ENCODE measurements at places on chromosomes 2 and 18.

- no peak for DNase-seq
Observed at GRCh38 chr2:231348173-231348572, 47.3 kb upstream of the B3GNT7 start.

GRCh38 chr2:59033661-59034060, 792.5 kb upstream of the FANCL start:
- no peak for DNase-seq

DNA sequence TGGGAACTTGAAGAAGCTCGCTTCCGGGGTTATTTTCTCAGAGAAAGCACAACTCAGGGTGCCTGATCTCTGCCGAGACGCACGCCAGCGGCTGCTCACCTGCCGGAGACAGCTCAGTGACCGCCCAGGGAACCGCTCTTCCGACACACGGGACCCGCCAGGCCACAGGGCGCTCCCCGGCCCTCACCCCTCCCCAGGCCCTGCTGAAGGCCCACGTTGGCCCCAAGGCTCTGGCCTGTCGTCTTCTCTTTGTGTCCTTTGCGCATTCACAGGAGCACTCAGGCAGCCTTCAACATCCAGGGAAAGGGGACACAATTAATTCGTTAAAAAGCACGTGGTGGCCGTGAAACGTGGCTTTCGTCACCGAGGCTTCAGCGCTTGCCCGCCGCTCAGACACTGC, 276.3 kb upstream of the SALL3 start:
- no peak for DNase-seq

DNA sequence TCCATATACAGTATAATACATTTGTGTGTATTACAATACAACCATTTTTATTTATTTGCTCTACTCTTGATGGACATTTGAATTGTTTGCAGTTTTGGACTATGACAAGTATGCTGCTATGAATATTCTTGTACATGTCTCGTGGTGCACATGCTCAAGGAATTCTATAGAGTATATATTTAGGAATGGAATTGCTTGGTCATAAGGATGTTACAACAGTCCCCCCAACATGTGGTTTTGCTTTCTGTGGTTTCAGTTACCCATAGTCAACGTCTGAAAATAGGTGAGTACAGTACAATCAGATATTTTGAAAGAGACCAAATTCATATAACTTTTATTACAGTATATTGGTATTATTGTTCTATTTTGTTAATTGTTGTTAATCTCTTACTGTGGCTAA, 24.1 kb upstream of the PLEKHM3 start:
- no peak for DNase-seq

GRCh38 chr2:78973630-78974029, 51.9 kb upstream of the REG3G start:
- no peak for DNase-seq

DNA sequence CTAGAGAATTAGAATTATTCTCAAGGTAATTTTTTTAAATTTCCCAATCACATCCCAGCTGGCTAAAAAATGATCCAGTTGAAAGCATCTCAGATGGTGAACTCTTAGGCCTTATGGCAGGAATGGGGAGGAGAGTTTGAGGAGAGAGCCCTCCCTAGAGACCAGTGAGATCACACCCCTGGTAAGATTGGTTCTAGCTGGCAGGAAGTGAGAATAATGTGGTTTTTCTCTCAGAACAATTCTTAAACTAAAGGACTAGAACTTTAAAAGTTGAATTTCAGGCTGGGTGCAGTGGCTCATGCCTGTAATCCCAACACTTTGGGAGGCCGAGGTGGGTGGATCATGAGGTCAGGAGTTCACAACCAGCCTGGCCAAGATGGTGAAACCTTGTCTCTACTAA, 120.2 kb downstream of the MYO3B start:
- no peak for DNase-seq

- no peak for DNase-seq
Observed at GRCh38 chr18:47323158-47323557, 71.7 kb upstream of the SKOR2 start.

- DNase-seq = no peak
Observed at GRCh38 chr2:130289780-130290179, 52.9 kb upstream of the IMP4 start.

DNA sequence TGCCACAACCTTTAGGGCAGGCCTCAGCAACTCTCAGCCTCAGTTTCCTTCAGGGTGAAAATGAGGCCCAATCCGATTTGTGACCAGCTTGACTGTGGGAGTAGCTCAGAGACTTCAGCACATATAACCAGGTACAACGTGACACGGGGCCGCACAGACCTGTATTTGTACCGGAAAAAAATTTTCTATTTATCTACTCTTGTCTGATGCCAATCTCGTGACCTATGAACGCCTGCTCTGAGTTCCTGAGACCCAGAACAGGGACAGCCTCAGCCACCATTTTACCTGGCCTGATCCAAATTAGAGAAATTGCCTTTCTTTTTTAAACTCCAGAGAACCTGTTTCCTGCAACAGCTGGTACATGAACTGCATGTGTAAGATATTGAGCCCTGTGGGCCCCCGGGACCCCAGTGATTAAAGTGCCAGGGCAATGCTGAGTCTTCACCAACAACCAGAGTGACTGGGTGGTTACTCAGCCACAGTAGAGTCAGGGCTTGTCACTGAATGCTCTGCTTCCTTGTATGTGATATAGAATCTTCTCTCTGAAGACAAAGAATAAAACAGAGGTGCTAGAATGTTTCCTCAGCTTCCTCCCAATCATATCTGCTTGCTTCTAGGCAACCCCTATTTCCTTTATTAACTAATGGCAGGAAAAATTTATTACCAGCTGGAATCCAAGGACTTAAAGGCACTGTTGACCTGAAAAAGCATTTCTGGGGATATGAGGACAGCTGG, 47.8 kb upstream of the FZD7 start:
- no peak for DNase-seq

GRCh38 chr2:180652794-180653193, 327.6 kb upstream of the UBE2E3 start:
- DNase-seq = no peak

GRCh38 chr2:233051241-233052149, 8.6 kb upstream of the INPP5D start:
- no peak for DNase-seq

GRCh38 chr2:241925821-241926441, 56.4 kb downstream of the RTP5 start:
- DNase-seq = no peak

All from hematopoietic multipotent progenitor cell (in vitro differentiated cells).